ENCODE measurements at places on chromosomes 7 and 10.
A peak's percentile ranks its signal among the peaks of the same experiment; 100 is the strongest.

GRCh38 chr10:98344589-98345038 lies 70.4 kb downstream of the PYROXD2 start:
- DNase-seq, result peak; percentile 90

- DNase-seq, result no peak
These were observed 411.6 kb upstream of the GALNT17 start for GRCh38 chr7:70720191-70720873.

DNA sequence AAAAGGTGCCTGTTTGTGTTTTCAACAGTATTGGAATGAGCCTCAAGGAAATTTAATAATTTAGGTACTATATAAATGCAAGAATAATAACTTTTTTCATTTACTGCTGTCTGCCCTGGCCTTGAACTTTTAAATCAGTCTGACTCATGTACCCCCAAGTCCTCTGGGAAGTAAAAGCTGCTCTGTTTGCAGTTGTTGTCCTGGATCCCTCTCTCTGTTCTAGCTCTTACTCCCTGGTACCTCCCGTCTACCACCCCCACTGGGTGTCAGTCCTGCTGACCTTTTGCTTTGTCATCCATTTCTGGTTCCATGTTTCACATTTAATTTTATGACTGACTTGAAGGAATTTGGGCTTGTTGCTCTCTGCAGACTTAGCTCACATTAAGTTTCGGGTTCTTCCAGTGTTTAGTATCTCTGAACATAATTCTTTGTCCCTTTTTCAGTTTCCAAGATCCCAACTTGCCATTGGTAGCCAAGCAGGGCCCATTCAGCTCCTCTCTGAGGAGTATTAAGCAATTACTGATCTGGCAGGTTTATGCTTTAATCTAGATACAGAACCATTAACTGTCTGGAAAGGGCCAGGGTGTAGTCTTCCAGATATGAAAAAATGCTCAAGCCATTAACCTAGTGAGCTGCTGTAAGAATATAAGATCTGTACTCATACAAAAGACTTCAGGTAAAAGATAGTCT lies 208.7 kb upstream of the FAM3C start:
- DNase-seq, result peak; percentile 59

DNA sequence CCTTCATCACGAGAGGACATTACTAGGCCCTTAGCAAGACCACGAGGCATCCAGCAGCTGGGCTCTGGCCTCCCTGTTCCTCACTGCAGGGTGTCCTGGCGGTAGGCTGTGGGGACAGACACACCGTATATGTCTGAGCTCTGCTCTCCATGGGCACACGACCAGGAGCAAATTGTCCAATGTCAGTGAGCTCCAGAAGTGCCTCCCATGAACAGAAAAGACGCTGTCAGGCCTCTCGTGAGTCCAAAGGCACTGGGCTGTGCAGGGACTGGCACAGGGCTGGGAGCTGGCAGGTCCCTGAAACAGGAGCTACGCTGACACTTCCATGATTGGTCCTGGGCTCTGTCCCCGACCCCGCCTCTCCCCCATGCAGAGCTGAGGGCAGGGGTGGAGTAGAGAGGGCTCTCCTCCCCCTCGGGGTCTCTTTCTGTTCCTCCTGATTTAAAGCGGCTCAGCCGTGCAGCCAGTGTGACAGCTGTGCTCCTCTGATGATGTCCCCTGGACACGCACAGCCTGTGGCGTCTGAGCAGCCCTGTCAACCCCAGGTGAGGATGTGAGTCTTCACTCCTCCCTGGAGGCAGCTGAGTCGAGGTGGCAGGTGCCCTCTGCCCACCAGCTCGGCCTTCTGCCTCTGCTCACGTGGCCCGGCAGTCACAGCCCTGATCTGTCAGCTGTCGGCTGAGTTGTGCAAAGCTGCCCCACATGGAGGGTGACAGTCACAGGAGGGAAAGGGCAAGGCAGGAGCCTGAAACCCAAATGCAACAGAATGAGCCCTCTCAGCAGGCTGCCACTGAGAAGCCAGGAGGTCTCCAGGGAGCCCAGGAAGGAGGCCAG lies 13.0 kb downstream of the ANTXRL start:
- no peak for DNase-seq

DNA sequence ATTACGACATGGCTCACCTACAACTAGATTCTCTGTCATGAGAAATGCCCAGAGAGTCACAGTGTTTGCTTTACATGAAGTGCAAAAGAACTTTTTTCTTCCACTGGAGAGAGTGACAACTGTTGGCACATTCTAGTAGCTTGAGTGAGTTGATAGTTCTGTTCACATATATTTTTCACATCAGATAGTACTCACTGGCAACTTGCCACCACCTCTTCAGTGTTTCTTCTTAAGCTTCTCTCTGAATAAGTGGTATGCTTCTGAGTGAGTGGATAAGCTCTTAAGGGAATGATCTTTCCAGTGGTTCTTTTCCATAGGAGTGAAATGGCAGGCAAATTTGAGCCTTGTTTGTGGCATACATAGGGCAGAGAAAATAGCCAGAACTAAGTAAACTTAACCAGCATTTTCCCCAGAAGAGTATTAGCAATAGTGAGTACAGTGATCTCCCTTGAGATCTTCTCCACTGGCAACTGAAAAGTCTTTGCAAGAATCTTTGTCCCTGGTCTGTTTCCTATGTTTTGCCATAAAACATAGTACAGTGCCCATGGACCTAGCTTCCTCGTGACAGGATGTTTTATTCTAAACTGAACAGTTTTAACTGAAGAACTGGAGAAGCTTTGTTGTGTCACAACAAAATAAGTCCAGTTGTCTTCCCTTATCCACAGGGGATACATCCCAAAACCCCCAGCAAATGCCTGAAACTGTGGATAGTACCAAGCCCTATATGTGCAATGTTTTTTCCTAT lies 125.4 kb upstream of the CDK13 start:
- DNase-seq, result no peak

GRCh38 chr10:79268161-79268601 lies 79.1 kb upstream of the PPIF start:
- DNase-seq, result no peak

Measured in skeletal muscle cell (primary cell).